Fibroblast of lung (primary cell): ENCODE measurements at places on chromosomes 6 and 20.

GRCh38 chr6:150324044-150324443 is 44.8 kb upstream of the IYD start:
- DNase-seq = no peak

- DNase-seq = no peak
Observed at GRCh38 chr20:36493051-36493800, 48.1 kb upstream of the MYL9 start.

- no peak for DNase-seq
Observed at GRCh38 chr6:3915076-3915791, 66.1 kb downstream of the FAM50B start.

- peak; percentile 14 for DNase-seq
Observed at GRCh38 chr6:159311618-159312017, 142.4 kb downstream of the FNDC1 start.
